ENCODE measurements at places on chromosomes 3 and 15.

DNA sequence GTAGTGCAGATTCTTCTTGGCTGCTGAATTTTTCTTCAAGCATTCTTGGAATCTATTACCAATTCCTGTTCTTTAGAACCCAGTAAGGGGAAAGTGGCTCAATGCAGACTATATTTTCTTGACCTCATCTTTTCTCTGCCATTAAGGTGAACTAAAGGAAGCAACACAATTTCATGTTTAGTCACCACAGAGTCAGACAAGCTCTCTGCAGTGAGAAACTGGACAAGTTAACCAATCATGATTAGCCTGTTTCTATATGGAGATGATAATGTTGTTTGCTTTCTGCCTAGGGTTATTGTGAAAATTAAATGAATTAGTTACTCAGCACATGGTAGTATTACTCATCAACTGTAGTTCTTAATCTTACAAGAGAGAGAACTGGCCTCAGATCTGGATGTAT lies 1075.1 kb downstream of the AGBL1 start:
- no peak for DNase-seq

- DNase-seq, result no peak
These were observed 458.1 kb downstream of the TBL1XR1 start for GRCh38 chr3:176739159-176739558.

DNA sequence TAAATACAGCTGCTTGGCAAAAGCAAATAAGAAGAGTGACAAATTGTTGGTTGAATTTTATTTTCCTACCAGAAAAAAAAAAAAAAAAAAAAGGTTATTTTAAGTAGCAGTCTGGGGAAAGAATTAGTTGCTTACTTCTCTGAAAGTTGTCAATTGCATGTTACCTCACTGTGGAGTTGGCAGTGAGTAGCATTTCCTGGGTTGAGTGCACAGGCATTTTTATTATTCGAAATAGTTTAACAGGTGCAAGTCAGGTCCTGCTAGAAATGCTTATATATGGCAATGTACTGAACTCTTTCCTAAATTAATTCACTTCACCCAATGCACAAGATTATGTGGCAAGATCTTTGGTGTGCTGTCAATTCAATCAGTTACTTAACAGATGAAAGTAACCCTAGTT lies 680.6 kb downstream of the EPHA3 start:
- no peak for DNase-seq

GRCh38 chr3:44825264-44825925 lies 36.3 kb upstream of the TMEM42 start:
- DNase-seq, result no peak

DNA sequence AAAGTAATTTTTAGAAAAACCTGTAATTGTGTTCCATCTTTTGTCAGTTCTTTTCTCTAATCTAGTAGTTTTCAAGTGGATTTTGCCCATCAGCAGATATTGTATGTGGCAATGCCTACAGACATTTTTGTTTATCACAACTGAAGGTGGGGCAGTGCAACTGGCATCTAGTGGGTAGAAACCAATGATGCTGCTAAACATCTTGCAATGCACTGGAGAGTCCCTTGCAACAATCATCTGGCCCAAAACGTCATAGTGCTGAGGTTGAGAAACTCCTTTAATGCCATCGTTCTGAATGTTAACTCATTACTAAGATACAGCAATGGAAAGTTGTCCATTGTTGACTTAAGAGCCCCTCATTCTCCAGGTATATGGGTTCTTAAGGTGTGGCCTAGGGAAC lies 80.1 kb downstream of the BTD start:
- no peak for DNase-seq

DNA sequence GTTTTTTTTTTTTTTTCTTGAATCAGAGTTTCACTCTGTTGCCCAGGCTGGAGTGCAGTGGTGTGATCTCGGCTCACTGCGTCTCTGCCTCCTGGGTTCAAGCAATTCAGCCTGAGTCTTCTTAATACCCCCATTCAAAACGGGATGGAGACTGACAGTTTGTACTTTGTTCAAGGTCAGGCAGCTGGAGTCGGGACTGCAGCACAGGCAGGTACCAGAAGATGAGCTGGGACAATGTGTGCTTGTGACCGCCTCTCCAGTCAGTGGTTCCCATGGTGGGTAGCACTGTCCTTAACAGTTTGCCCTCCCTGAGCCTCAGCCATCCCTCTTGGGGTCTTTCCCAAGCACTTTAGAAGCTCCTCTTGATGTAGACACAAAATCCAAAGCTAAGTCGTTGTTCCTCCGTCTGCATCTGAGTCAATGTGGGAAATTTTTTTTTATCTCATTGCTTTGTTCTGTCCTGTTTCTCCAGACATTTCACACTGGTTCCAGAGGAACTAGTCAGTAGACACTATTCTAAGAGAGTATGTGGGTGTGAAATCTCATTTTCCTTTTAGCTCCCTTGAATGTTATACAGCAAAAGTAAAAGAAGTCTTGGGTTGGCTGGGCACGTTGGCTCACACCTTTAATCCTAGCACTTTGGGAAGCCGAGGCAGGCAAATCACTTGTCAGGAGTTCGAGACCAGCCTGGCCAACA lies 5.3 kb upstream of the TTLL13 start:
- DNase-seq, result no peak

- no peak for DNase-seq
These were observed 119.5 kb downstream of the RPL22L1 start for GRCh38 chr3:170750478-170750830.

DNA sequence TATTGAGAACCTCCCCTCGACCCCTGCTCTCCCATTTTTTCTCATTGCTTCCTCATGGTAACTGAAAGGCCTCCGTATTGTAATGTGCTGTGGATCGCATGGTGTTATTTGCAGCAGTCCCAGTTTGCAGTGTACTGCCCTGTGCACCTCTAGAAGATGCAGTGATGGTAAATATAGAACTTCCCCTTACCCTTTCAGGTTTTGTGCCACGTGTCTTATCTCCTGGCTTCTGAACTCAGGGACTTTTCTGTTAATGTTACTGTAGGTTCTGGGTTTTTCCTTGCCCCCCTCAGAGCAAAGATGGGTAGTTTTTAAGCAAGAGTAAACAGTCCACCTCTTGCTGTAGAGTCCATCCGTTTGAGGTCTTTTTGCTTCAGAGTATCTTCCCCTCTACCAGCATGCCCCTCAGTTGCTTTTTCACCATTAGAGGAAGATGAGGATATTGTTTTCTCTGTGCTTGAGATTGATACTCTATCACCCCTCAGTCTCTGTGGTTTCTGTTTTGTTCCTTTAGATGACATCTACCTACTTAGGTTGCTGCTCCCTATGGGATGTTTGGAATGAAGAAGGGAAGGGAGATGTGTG lies 22.4 kb downstream of the CHD2 start:
- DNase-seq, result no peak

DNA sequence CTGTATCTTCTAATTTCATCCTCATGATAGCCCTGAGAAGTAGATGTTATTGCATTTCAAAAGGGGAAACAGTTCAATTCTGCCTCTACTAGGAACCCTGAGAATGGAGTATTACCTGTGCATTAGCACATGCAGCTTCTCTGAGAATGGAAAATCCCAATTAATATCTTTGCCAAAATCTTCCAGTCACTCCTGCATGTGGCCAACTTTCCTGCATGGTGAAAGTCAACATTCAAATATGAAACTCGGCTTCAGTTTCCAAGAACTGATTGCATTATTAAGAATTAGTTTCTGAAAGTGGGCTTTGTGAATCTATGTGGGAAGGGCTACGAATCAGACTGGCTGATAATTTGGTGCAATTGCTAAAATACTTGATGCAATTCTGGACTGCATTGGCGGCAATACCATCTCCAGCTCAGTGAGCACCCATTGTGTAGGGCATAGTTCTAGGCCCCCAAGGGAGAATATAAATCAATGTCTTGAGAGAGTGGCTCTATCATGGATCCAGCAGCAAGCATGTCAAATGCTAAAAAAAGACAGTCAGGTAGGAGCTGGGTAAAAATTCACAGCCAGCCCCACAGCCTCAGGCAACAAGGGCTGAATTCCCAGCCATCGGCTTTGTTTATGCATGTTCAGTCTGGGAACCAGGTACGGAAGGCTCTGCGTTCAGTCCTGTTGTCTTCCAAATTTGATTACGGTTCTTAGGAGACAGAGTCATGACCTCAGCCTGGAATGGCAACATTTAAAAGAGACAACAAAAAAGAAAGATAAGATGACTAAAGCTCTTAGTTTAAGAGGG lies 18.8 kb upstream of the BCL6 start:
- no peak for DNase-seq

DNA sequence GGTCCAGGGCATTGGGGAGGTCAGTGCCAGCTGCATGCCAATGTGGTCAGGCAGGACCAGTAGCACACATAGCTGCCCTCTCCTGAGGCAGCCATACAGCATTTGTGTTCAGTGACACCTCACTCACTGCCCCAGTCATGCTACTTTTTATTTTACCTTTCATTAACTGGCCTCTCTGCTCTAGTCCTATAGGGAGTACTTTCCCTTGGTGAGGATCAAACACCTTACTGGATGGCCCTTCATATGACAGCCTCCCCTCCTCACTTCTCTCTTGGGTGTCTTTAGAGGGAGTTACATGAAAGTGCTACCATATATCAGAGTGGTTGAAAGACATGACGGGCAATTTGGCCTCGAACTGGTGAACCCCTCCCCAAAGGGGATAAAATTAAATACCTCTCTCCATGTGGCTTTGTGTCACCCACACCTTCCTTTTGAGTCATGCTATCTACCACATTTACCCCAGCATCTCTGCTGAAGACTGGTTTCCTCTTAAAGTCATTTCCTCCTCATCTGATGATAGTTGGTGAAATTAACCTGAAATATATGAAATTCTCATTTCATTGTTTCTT lies 17.6 kb downstream of the RLBP1 start:
- DNase-seq, result no peak

- no peak for DNase-seq
These were observed 21.0 kb downstream of the CSRNP1 start for GRCh38 chr3:39132096-39133092.

DNA sequence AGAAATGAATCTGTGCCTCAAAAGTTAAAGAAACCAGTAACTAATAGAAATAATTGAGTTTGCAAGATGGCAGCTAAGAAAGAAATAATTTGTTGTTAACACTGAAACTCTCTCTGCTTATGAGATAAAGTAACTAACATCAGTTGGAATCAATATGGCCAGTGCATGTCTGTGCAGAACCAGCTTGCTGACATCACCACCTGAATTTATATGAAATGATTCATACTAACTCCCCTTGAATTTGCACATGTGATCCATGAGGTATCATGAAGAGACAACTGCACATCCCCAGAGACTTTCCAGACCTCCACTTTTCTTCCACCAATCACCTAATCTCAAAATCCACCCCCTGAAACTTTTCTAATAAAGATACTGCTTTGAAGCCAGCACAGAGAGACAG lies 10.3 kb upstream of the SLC25A38 start:
- no peak for DNase-seq

- no peak for DNase-seq
These were observed 77.7 kb downstream of the CBLB start for GRCh38 chr3:105791131-105791530.

DNA sequence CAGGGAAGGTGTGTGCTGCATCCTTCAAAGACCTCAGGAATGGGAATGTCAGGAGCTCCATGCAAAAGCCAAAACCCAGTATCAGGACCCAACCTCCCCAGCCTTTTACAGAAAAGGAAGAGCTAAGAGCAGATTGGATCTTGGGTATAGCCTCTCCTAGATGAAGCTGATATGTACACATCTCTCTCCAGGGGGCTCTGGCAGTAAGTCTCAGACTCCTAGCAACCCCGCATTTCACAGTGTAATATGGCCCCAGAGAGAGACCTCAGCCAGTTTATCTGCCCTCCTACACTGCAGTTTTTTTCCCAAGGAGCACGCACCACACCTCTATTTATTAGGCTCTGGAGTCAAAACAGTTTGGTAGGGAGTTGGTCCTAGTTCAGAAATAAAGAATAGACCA lies 88.2 kb downstream of the RBPMS2 start:
- no peak for DNase-seq

DNA sequence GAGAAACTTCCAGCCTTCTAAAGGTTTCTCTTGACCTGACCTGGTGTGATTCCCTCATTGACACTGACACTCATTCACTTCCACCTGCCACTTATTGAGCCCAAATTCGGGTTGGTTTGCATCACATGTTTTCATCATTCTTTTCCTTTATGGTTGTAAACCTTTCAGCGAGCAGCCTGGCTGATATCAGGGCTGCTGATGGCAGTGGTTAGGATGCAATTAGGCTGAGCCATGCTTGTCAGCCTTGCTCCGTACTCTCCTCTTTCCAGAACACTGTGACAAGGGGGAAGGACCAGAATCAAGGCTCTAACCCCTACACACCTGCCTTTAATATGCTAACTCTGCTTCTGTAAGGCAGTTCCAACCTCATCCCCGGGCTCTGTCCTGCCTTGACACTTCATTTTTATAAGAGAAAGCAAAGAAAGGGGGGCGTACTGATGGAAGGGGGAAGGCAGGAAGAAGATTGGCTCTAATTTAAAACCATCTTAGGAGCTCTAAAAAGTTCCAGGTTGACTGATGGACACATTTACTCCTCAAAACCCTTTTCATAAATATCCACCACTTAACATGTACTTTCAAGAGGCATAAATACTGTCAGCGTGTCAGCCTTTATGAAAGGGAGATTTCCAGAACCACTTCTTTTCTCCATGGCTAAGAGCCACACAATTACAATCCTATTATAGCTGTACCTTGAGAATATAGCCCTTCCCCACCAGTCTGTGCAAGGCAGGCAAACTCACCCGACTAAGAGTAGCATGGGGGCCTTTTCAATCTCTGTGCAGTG lies 5.7 kb downstream of the NMNAT3 start:
- no peak for DNase-seq

DNA sequence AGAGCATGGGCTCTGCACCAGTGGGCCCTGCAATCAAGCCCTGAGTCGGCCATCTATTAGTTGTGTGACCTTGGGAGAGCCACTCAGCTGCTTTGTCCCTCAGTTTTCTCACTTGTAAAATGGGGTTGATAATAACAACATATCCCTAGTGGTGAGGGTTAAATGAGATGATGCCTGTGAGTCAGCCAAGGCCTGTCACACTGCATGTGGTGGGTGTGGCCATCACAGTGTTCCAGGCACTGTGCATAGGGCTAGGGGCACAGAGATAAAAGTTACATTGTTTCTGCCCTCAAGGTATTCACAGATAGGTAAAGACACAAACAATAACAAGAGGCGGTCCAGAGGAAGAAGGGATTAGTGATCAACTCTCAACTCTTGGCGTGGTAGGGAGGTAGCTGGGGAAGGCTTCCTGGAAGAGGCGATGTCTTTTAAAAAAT lies 19.5 kb downstream of the SMAD6 start:
- DNase-seq, result no peak

- DNase-seq, result no peak
These were observed 22.0 kb downstream of the GPR15 start for GRCh38 chr3:98553753-98554152.

GRCh38 chr3:52259448-52259847 lies 13.9 kb downstream of the PPM1M start:
- DNase-seq, result no peak

DNA sequence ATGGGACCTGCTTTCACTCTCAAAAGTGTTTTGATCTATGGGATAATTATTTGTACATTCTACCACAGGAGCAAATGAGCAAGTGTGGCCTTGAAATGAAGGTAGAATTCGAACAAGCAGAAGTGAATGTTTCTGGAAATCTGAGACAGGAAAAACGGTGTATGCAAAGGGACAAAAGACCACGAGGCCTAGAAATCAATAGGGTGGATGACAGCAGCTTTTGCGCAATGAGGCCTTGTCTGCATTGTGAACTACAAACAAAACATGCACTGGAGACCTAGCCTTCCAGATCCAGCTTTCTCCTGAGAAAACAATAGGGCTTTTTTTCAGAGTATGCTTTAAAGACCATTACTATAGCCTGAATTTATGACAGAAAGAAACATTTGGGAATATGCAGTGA lies 1137.0 kb downstream of the ROBO2 start:
- DNase-seq, result no peak

All from SHP77 treated with DMSO at 0.1 percent for 48 hours (cell line).